Astrocyte of the cerebellum (primary cell): ENCODE measurements at places on chromosomes 3 and 15.

DNA sequence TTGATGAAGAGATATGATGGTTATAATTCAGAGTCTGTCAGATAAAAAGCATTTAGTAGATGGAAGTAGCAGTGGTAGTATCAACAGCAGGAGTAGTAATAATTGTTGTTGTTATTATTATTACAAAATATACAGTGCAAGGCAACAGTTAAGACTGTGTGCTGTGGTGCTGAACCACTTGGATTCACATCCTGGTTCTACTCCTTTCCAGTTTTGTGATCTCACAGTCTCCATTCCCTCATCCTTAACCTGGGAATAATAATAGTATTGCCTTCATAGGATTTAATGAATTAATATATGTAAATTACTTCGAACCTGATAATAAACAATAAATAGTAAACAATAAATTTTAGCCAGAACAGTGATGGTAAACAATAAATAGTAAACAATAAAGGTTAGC is 37.1 kb upstream of the TSC22D2 start:
- no peak for DNase-seq

DNA sequence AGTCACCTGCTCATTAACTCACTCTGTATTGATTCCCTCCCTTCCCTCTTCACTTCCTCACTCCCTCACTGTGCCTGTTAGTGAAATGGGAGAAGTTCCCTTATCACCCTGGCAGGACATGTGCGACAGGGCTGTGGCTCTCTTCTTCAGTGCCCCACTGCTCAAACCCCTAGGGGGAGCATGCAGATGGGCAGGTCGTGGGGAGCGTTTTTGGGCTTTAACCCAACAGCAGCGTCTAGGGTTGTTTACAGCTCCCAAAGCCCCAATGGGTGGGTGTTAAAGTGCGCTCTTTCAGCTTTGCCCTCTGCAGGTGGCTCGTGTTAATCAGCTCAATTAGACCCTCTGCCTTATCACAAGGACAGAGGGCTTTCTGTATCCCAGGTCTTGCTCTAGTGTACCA is 447.8 kb upstream of the PROK2 start:
- no peak for DNase-seq

- DNase-seq: no peak
Measured at GRCh38 chr3:143914257-143914656, 57.4 kb upstream of the DIPK2A start.

DNA sequence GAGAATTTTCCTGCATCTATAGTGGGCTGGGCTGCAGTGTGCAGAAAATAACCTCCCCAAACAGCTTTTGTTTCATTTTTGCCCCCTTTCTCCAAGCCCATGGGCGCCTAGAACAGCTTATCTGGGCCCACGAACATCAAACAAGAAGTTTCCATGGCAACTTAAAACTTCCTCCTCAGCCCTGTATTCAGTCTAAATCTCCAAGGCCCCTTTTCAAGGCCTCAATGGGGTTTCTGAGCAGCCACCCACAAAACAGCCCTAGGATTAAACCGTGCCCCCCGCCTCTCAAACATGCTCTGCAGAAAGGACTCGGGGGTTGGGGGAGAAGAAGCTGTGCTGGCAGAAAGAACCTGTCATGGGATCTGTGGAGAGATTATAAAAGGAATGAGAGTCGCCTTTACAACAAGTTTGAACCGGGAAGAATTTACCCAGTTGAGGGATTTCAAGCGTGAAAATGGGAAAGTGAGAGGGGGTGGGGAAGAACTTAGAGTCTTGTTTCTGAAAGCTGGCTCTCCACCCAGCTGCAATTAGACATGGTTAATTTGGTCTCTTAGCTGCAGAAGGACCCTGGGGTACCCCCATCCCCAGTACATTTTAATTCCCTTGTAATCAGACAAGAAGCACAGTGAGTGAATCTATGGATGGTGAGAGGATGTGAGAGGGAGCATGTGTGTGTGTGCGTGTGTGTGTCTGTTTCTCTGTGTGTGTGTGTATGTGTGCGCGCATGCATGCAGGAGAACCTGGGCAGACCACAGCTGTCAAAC is 4.3 kb upstream of the FAM107A start:
- DNase-seq: peak; percentile 34

GRCh38 chr15:87660251-87661129 is 596.0 kb downstream of the NTRK3 start:
- no peak for DNase-seq

DNA sequence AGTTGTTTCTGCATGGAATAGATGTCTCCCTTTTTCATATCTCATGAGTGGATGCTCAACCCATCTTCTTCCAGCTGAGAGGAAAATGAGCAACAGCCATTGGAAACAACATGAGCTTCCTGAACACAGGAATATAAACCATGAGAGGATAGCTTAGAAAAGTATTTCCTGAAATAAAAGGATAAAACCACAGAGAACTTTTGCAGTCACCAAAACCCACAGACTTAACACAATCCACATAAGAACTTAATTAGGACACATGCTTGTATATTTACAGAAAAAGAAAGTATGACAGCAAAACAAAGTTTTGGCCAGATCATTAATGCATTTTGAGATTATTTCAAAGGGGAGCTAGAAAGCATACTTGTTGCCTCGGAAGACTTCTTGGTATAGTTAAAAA is 180.5 kb upstream of the RASGRP1 start:
- peak; percentile 28 for DNase-seq

DNA sequence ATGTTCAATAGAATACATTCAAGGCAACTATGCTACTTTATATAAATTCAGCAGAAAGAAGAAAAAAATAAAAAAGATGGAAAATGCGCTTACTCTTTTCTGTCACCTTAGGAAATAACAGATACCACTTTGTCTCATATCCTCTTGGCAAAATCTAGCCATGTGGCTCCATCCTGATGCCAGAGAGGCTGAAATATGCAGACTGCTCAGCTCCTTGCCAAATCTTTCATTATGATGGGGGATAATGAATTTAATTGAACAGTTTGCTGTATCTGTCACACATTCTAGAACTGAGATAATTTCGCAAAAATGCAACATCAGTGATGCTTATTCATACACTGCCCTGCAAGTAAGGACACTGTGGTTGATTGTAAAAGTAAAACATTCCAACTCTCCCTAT is 1081.5 kb downstream of the PLOD2 start:
- DNase-seq: no peak

GRCh38 chr15:67918205-67918861 is 78.5 kb upstream of the RNU6-1 start:
- DNase-seq: no peak

DNA sequence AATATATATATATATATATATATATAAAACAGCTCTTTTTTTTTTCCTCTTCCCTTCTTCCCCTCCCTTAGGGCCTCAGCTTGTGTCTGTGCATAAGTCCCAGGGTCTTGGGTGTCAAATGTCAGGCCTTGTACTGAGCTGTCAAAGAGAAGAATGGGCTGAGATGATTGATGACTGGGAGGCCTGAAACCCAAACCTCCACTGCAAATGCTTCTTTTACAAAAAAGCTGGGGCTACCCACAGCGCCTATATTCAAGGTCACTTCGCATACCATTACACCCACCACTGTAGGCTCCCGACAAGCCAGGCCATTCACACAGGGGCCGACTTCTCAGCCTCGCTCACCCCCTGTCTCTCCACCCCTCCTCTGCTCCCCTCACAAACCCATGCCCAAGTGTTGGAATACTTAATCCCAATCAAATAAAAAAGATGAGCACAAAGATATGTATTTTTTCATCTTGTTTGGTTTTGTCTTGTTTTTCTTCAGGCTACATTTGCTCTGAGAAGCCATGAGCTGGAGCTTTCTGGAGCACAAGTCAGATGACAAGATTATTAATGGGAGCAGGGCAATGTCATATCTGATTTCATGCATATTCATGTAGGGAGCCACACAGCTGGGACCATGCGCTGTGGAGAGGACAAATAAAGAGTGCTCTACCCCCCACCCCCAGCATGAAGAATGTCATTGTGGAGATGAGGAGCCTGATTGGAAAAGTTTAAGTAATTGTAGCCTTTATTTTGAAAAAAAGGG is 614.4 kb upstream of the NR2F2 start:
- DNase-seq: no peak

GRCh38 chr3:99789011-99789721 is 28.5 kb upstream of the CMSS1 start:
- peak; percentile 53 for DNase-seq

DNA sequence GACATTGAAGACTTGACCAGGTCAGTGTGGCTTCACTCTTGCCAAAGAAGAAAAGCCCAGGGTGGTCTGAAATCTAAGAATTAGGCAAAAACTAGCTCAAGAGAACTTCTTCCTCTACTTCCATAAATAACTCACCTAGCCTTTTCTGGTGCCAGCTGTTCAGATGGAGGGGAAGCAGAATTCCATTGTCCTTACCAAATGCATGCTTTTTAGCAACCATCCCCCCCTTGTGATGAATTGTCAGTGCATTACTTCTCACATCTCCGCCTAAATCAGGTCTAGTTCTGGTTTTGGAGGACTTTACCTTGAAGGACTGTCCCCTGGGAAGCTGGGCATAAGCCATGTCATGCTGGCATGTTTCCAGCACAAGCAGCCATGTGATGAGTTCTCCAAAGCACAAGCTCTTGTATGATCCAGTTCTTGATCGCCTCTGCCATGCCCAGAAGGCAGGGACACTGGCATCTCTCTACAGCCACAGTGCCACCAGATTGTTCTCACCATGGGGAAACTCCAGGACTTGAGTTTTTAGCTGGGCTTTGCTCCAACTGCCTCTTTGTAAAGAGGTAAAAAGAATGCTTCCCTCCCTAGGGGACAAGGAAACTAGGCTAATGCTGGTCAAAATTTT is 96.4 kb upstream of the IL12A start:
- DNase-seq: no peak

DNA sequence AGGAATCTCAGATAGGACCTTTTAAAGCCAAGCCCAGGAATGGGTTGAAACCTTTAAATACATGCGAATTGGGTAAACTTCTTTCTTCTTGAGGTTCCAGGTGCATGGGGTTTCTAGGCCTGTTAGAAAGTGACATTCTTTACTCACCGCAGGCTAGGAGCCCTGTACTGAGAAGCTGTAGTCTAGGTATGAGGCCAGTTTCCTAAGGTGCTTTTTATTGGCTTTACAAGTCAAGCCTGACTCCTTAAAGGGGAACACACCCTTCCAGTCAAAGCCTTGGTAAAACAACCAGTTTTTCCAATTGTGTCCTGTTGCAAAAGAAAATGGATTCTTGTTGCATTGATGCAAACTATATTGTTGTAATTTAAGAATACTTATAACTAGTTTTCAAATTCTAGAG is 76.1 kb upstream of the ATP11B start:
- DNase-seq: no peak

- no peak for DNase-seq
Measured at GRCh38 chr3:17844236-17844635, 101.8 kb upstream of the TBC1D5 start.

DNA sequence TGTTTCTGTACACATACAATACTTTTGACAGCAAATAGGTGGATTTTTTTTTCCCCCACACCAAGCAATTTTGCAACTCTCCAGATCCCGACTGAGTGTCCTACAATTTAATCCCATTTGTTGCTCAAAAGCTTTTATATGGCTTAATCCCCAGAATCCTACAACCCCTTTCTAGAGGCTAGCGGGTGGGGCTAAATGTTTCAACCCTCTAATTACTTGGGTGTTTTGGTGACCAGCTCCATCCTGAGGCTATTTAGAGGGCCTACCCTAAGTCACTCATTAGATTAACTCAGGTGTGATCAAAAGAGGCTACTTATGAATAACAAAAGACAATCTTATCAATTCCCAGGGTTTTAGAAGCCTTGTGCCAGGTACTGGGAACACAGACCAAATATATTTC is 21.0 kb upstream of the FBXL2 start:
- no peak for DNase-seq

GRCh38 chr15:101615414-101615985 is 36.7 kb downstream of the TM2D3 start:
- no peak for DNase-seq

DNA sequence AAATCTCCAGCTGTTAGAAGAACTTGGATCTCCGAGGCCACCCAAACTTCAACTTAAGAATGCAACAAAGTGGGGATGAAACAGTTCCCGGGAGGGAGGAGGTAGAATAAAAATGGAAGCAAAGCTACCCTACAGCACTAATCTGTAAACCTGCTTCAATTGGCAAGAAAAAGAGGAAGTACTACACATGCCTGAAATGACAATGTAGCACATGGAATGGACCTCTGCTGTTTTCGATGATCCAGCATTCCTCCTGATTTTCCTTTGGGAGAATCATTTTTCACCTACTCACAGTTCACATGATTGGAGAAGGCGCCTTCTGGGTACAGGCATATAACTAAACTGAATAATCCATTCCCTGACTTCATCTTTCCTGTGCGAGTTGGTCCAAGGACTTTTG is 1081.5 kb downstream of the FHIT start:
- DNase-seq: no peak

DNA sequence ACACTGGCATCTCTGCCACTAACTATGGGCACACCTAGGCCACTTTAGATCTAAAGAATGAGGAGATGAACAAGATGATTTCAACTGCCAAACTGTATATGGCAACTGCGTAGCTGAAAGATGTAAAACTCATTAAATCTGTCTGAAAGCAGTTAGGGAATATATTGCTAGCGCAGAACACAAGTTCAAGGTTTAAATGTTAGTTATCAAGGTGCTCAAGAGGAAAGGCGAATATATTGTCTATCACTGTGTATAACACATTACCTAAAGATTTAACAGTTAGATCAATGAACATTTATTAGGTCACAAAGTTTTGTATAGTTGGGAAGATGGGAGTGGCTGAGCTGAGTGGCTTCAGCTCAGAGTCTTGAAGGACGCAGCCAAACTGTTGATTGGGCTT is 33.9 kb upstream of the PSMD6 start:
- DNase-seq: no peak

- DNase-seq: no peak
Measured at GRCh38 chr15:90062462-90062932, 39.8 kb downstream of the IDH2 start.

DNA sequence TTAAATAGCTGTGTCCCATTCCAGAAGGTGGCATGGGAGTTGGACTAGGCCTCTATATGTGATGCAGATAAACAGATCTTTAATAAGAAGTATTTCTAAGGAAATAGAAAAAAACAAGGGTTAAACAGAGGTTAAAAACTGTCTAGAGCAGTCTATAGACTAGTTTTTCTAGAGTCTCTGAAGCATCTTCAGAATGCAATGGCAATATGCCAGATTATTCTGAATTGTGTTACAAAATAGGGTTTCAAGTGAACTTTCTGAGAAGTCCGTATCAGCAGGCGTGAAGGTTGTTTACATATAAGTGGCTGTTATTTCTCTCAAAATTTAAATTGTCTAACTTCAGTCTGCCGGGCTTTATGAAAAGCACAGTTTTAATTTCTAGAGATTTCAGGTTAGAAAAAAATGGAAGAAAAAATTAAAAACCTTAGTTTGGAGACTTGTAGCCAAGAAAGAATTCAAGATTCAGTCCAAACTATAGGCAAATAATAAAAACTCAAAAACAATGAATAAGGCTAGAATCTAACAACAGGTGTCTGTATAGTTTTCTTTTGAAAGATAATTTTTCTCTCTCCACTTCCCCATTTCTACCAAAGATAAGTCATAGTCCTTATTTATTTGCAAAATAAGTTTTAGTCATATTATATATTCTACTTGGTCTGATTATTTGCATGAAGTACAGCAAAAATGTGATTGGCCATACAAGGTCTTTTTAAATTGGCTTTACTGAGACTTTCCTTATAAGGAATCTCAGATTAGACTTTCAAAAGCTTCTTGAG is 55.2 kb downstream of the OSTN start:
- no peak for DNase-seq

- no peak for DNase-seq
Measured at GRCh38 chr15:70203981-70204560, 106.4 kb upstream of the TLE3 start.

- no peak for DNase-seq
Measured at GRCh38 chr15:34246276-34246976, 21.6 kb downstream of the EMC4 start.
